RPMI8226 (cell line): ENCODE measurements at places on chromosomes 7 and 10.

DNA sequence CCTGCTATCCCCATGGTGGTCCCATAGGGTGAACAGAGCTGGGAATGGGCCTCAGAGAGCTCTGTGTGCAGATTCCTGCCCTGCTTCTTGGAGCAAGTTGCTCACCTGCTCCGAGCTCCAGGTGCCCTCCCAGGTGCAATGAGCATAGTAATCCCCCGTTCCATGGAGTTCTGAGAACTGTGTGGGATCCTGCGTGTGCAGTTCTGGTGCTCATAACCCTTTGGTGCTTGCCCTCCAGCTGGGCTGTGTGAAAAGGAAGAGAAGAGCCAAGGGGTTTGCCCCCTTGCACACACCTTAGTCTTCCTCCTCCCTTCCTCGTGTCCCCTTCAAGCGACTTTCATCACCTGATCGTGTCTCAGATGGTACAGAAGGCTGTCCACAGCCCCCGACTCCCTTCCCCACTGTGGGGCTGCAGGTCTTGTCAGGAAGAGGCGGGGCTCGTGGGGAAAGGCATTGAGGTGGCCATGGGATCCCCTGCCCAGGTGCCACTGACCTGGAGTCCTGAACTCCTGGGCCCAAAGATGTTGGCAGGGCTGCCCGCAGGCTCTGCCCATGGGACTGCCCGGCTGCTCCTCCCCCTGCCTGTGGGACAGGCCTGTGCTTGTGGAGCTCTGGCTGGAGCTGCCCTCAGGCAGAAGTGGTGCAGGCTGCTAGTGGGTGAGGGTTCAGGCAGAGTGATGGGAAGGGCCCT is 21.9 kb upstream of the ZNF488 start:
- no peak for DNase-seq

DNA sequence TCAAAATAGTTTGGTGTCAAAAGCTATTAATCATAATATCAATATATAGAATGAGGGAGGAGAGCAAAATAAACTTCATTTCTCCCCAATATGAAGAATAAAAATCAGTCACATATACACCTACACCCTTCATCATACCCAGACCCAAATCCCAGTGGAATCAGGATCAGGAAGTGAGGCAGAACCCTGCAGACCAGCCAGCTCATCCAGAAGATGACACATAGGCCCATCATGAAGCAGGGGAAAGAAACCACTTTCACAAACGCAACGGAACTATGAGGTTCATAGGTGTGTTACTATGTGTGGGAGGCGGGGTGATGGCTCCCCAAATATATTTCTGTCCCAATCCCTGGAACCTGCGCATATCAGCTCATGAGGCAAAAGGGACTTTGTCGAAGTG is 89.0 kb downstream of the RSU1 start:
- no peak for DNase-seq

DNA sequence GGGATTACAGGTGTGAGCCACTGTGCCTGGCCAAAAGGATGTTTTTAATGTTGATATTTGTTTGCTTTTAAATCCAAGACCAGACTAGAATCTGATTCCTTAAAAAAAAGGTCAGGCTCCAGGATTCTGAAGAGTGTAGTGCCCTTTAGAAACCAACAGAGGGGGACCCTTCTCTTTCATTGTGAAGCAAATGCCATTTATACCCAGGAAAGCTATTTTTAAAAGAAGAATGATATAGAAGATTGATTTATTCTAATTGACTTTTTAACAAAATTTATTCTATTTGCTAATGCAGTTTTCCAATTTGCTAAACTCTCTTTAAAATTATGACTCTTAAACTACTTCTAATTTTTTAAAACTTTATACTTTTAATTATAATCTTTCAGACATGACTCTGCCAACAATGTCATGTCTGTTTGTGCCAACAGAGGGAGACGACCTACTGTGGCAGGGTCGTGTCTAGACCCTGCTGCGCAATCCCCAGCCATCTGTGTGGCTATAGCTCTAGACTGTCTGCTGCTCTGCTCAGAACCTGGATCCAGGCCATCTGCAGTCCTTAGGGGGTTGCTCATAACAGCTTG is 201.0 kb upstream of the IMMP2L start:
- peak; percentile 32 for DNase-seq

DNA sequence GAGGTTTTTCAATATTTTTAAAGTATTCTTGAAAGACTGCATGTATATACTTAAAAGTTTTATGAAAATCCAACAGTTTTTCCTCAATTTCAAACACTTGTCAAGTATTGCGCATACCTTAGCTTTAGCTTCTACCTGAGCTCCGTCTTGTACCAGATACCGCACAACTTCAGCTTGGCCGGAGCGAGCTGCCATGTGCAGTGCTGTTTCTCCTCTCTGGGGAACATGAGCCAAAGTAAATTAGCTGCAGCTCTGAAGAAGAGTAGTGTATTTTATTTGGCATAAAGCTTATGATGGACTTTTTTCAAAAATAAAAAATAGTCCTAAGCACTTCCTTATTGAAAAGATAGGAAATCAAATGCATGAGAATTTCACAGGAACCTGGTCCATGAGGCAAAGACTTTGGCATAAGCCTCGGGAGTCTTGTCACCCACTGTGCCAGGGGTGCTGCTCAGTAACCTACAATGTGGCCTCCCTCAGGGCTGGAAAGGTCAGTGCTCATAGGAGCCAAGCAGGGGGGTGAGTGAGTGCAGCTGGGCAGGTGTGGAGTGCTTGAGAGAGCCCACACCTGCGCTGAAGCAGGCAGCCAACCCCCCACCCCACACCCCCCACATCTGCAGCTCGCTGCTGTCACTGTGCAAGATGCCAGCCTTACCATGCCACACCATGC is 189.5 kb downstream of the ANK3 start:
- peak; percentile 42 for DNase-seq

- no peak for DNase-seq
These were observed 68.4 kb upstream of the SRRM3 start for GRCh38 chr7:76133164-76133775.

- no peak for DNase-seq
These were observed 34.8 kb downstream of the TRDMT1 start for GRCh38 chr10:17166699-17167098.

GRCh38 chr10:120587061-120587460 is 130.0 kb downstream of the PLPP4 start:
- DNase-seq, result no peak

GRCh38 chr10:105024184-105024583 is 383.1 kb downstream of the SORCS3 start:
- no peak for DNase-seq

GRCh38 chr10:99520847-99521764 is 11.6 kb upstream of the NKX2-3 start:
- DNase-seq, result no peak

DNA sequence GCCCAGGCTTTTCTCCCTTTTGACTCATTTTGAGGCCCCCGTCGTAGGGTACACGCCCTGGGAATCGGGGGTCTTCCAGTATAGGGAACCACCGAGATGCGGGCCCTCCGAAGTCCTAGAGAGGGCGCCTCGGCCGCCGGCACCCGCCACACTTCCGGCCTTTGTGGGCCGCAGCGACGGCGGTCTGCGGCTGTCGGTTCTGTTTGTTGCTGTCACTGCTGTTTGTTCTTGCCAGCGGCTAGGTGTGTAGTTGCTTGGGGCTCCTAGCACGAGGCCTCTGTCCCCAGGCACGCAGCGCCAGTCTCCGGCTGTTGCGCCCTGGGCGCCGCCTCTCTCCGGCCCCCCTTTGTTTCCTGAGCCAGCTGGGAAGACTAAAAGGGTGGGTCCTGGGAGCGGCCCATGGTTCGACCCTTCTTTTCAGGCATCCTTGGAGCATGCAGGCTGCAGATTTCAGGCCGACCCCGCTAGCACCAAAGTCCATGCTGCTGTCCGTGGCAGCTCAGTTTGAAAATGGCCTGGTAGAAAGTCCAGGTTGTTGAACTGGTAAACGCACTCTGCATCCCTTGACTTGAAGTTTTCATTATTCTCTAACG is 17.8 kb upstream of the ZKSCAN1 start:
- DNase-seq, result no peak

GRCh38 chr10:106775127-106775526 is 389.4 kb downstream of the SORCS1 start:
- no peak for DNase-seq
